Effector memory CD4-positive, alpha-beta T cell (primary cell): ENCODE measurements at places on chromosomes 2 and 18.

DNA sequence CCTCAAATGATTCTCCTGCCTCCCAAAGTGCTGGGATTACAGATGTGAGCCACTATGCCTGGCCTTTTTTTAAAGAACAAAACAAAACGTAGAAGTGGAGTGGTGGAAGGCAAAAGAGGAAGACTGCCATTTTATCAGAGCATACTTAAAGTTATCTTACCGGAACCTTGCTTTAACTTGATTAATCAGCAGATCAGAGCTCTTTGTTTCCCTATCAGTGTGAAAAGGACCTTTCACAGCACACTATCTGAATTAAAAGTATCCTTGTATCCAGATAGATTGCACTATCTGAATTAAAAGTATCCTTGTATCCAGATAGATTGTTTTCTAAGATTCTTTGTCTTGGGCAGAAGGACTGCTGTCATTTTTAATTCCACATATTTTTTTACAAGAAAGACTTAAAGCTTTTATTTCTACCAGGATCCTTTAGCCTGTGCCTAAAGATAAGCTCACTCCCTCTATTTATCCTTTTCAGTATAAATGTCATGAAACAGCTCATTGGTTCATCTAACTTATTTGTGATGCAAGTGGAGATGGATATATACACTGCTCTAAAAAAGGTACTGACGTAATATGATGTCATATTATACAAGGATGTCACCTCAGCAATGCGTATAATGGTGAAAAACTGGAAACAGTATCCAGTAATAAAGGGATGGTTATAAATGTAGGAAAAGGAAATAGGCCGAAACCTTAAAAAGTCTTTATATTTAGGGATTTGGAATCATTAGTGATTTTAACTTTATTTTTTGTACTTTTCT is 17.8 kb downstream of the GMCL1 start:
- DNase-seq: no peak

GRCh38 chr18:58158008-58158407 is 114.0 kb downstream of the NEDD4L start:
- DNase-seq: no peak

DNA sequence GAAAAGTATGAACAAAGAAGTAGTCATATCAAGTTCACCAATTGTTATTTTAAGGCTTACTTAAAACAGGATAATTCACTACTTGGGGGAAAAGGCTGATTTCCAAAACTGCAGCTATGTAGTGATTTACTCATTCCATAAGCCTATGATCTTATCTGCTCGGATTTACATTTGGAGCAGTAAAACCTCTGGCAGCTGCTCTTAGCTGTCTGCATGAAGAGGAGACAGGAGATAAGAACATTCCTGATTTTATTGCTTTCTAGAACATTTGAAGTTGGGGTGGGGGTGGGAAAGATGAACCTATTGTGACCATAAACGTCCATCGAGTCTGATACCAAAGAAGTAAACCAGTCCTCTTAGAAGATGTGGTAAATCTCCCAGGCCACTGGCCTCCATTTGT is 120.9 kb downstream of the MMADHC start:
- DNase-seq: no peak

- no peak for DNase-seq
These were observed 321.5 kb downstream of the FBXO15 start for GRCh38 chr18:73826098-73826497.

DNA sequence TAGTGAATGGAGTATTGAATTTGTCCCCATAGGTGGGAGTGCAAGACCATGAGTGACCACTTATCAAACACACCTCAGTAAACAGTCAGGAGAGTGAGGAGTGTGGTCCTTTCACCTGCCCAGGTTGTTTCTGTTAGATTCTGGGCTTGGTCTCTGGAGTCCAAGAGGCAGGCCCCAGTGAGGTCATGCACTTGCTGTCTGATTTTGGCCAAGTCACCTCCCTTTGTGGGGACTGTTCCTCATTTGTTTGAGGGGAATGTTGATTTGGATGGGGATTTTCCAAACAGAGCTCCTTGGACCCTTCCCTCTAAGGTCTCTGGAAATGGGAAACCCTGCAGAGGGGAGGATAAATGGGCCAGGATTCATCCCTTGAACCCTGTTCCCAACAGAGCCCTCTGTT is 7.3 kb downstream of the IL1RN start:
- no peak for DNase-seq

- DNase-seq: no peak
These were observed 37.8 kb downstream of the GPR155 start for GRCh38 chr2:174449033-174449432.

DNA sequence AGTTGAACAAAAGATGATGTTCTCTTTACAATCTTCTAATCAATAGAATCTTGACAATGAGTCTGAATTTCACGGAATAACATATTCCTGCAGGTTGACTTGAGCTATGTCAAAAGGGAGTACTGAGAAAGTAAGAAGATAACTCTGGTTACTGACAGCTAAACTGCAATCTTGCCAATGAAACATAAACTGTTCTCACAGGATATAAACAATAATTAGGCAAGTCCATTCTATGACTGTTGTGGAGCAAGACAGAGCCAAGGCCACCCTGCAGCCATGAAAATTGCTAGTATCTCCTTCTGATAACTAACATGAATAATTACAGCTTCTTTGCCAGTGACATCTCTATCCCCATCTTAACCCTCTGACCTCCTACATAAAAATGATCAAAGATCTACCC is 6.3 kb upstream of the RPRD1A start:
- DNase-seq: no peak

DNA sequence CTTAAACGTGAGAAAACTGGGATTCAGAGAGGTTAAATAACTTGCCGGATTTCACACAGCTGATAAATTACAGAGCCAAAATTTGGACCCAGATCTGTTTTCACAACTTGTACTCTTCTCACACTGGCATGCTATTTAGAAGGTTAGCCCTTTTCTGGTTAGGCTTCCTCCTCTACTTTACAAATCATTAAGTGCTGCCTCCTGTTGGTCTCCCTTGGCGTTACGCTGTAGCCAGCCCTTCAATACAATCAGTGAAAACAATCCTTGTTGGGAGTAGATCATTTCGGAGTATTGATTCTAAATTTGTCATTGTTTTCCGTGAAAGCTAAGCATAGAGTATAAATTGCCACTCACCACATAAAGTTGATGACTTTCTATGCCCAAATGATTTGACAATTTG is 153.5 kb downstream of the ARHGAP15 start:
- no peak for DNase-seq

GRCh38 chr18:26574958-26575864 is 26.9 kb upstream of the KCTD1 start:
- no peak for DNase-seq

DNA sequence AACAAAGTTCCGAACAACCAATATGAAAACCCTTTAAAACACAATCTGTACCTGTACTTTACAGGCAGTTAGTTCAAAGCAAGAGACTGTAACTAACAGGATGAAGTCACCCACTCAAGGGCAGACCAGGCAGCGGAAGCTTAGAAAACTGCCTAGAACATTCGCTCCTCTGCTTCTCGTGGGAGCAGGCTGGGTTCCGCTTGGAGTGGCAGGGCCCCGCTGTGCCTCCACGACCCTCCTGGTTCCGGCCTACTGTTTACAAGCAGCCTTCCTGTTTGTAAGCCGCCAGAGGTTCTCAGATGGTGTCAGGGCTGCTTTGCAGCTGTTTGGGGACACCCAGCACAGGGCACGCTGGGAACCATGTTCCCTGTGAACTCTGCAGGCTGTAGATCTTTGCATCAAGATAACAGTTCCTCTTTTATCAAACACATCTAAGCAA is 31.3 kb downstream of the CIB4 start:
- no peak for DNase-seq

DNA sequence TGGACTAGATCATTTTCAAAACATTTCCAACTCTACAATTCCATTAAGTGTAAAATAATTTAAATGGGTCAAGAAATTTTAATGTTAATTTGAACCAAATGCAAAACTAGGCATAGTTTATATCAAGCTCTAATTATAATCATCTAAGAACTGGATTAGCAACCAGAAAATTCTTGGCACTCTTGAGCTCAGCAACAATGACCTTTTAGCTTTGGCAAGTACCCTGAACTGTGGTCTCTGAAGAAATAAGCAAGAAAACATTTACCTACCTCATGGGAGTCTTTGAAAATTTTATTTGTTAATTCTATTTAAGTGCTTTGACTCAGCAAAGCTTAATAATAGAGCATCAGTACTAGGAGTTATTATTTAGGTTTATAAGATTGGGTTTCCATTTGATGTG is 313.2 kb downstream of the SATB2 start:
- no peak for DNase-seq

DNA sequence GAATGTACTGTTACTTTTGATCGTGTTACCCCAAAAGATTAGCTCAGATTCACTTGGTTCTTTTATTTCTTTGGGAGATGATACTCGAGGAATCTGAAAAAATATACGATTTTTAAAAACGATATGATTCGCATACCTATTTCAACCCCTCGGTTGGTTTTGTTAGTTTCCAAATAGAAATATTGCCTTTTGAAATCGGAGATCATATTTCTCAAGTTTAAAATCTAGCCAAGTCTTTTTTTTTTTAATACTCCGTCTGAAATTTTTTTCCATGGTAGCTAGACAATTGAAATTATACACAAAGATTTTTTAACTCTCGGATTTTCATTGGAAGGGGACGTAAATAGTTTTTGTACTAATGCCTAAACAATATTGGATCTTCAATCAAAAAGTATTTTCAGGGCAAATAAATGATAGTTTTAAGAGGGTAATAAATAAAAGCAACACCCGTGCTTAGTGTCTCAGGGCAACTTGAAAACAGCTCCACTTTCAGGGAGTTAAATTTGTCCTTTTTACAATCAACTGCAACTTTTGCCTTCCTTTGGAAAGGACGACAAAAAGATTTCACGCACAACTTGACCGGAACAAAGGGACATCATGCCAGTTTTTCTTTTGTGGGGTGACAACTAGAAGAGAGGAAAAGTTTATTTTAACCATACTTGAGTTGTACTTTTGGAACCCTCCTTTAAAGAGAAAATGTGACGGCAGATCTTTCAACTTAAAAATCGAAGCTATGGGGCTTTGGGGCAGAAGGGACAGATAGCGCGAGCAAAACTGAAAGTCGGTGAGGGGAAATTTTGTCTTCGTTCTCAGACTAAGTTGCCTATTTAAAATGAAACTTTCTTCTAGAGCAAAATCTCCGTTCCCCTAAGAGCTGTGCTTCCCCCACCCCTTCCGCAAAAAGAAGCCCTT is 5.8 kb upstream of the ONECUT2 start:
- DNase-seq: no peak

GRCh38 chr2:218995972-218996711 is 2.9 kb upstream of the CRYBA2 start:
- DNase-seq: peak; percentile 52

GRCh38 chr2:120878970-120879369 is 143.3 kb downstream of the GLI2 start:
- no peak for DNase-seq

DNA sequence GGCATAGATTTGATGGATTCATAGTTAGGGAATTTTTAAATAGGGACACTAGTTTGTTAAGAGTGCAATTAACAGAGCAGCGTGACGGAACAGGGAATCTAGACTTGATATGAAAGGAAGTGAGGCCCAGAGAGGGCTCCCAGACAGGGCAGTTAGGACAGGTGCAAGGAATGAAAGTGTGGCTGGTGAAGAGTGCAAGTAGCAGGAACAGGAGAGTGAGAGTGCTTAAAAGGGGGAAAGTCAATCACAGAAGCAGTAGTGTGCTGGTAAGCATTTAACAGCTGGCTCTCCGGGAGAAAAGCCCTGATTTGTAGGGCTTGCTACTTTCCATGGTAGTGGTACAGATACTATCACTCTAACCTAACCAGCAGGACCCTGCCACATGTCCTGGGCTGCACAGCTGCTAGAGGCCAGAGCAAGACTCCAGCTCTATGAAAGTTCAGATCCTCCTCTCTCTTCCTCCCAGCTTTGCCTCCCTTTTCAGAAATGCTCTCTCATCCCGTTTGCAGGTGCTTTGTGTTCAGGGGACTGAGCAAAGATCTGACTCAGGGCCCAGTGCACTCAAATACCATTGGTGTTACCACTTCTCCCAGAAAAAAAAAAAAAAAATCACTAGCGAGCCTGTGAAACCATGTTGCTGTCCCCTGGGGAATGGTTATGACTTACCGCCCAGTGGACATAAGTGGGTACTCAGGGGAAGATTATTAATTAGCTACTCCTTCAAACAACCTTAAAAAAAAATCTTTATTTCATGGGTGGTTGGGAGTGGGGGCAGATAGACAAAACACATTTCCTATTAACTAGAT is 18.1 kb upstream of the GCFC2 start:
- no peak for DNase-seq

- no peak for DNase-seq
These were observed 14.9 kb upstream of the SNED1 start for GRCh38 chr2:240983361-240983995.

DNA sequence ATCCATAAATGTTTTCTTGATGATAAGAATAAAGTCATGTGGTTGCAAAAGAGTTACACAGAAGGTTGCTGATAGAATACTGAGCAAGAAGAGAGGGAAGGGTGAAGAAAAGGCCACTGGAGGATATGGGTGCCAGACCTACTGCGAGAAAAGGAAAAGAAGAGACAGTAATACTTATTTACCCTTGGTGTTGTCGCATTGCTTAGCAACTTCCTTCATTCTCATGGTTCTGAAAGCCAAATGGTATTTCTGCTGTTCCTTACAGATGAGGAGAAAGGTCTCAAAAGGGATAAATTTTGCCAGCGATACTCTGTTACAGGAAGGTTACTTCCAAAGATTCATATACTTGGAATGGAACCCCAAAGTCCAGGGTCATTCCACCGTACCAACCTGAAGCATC is 62.5 kb downstream of the LHCGR start:
- DNase-seq: no peak

DNA sequence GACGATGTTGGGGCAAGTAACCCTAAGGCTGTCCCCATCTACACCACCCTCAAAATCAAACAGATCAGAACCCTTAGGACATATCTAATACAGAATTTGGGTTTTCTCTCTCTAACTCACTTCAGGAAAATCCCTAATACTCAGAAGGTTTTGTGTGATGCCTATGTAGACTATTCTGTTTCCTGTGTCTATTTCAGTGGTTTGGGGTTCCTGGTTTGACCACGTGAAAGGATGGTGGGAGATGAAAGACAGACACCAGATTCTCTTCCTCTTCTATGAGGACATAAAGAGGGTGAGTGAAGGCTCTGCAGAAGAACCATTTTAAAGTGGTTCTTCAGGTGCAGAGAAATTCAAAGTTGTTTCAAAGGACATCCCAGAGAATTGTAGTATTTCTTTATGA is 16.3 kb downstream of the SULT1C2 start:
- DNase-seq: no peak

- DNase-seq: no peak
These were observed 37.9 kb downstream of the PMS1 start for GRCh38 chr2:189821953-189822748.

DNA sequence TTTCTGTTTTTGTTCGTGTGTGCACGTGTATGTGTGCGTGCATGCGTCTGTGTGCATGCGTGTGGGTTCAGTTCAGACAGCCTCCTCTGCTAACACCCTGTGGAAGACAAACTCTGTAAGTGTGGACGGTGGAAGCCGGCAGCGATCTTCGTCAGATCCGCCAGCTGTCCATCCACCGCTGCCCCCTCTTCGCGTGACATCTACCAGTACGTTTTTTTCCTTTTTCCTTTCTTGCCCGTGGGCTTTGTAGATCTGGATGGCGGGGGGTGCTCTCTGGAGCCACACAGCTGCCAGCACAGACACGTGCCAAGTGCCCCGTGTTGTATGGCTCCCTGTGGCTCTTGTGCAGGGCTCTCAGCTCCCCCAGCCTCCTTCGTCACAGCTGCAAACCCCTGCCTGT is 32.3 kb downstream of the ITGB1BP1 start:
- DNase-seq: no peak

- no peak for DNase-seq
These were observed 602.4 kb downstream of the METTL4 start for GRCh38 chr18:1968801-1969498.

- DNase-seq: no peak
These were observed 1250.1 kb upstream of the GYPC start for GRCh38 chr2:125405816-125406215.

GRCh38 chr18:48828691-48829442 is 121.9 kb downstream of the SMAD7 start:
- DNase-seq: no peak
